ENCODE measurements at places on chromosomes 12 and 14. TPM values are rescaled to one million over a fixed set of nuclear protein-coding genes. Genes with fewer than 3 reads are reported as not detected.

DNA sequence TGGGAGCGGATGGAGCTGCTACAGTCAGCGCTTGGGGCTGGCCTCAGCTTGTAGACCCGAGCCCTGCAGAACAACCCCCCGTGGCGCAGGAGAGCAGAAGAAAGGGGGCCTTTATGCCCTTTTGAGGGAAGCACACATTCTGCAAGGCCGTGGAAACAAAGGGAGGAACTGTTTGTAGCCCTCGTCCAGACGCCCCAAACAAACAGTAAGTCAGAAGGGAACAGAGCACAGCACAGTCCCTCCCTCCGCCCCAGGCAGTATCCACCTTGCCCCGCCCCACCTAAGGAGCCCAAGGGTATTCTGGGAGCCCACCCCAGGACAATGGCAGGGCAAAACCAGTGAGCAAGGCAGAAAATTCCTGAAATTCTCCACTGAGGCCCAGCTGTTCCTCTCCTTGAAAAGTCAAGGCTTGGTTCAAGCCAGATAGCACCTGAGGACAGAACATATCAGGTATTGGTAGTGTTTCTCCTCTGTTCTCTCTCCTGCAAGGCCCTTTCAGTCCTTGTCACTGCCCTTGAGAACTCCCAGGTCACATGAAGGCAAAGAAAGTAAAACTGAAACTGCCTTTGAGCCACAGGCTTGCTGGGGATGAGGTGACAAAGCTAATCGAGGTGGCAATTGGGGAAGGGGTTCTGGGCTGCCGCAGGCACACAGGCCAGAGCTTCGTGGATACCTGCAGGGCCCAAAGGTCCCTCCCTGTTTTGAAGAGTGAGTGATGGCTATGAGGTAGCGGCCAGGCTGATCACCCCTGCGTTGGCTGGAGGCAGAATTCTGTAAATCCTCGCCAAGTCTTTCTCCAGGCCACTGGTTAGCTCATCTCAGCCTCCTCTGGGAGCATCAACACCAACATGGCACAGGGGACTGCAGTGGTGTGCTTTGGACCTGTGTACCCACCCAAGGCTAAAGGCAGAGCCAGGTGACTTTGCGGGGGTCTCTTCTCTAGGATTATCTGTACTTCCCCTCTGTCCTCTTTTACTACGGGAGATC, 499 bp downstream of the DGLUCY start:
- peak; percentile 81 for DNase-seq
- no peaks in the 10 kb centered on the region for H3K36me3 ChIP-seq
- peak overlapping the region; percentile 91 for H3K27ac ChIP-seq

- H3K36me3 ChIP-seq, result no peaks in the 10 kb centered on the region
- no peak for DNase-seq
- no peaks in the 10 kb centered on the region for H3K27me3 ChIP-seq
- no peak overlapping the region for H3K27ac ChIP-seq
Observed at GRCh38 chr14:92622311-92622710, 108.7 kb downstream of the RIN3 start.

GRCh38 chr12:111268738-111269572, 99.9 kb downstream of the PHETA1 start:
- H3K27me3 ChIP-seq, result no peaks in the 10 kb centered on the region
- no peak overlapping the region for H3K27ac ChIP-seq
- no peaks in the 10 kb centered on the region for H3K4me1 ChIP-seq
- no peaks in the 10 kb centered on the region for H3K36me3 ChIP-seq
- no peak for DNase-seq
- no peak overlapping the region for H3K4me3 ChIP-seq

- no peaks in the 10 kb centered on the region for H3K4me1 ChIP-seq
- no peak overlapping the region for H3K27ac ChIP-seq
Observed at GRCh38 chr12:54605138-54605970, 16.9 kb upstream of the PPP1R1A start.

GRCh38 chr14:75711796-75712211, 50.8 kb downstream of the TTLL5 start:
- H3K27ac ChIP-seq, result peak overlapping the region; percentile 64
- peak; percentile 39 for DNase-seq
- H3K27me3 ChIP-seq, result no peaks in the 10 kb centered on the region
- no peak overlapping the region for H3K4me3 ChIP-seq
- peaks cover 3% of the 10 kb centered on the region for H3K36me3 ChIP-seq

GRCh38 chr12:42135259-42135814, 9.3 kb downstream of the GXYLT1 start:
- no peaks in the 10 kb centered on the region for H3K27me3 ChIP-seq
- no peak overlapping the region for H3K27ac ChIP-seq
- DNase-seq, result no peak
- no peaks in the 10 kb centered on the region for H3K36me3 ChIP-seq
- peaks cover 8% of the 10 kb centered on the region for H3K4me1 ChIP-seq

GRCh38 chr12:4322726-4323125, 1.7 kb downstream of the TIGAR start:
- peaks cover 24% of the 10 kb centered on the region for H3K4me1 ChIP-seq
- DNase-seq, result no peak
- no peaks in the 10 kb centered on the region for H3K27me3 ChIP-seq
- H3K4me3 ChIP-seq, result no peak overlapping the region
- H3K27ac ChIP-seq, result no peak overlapping the region

DNA sequence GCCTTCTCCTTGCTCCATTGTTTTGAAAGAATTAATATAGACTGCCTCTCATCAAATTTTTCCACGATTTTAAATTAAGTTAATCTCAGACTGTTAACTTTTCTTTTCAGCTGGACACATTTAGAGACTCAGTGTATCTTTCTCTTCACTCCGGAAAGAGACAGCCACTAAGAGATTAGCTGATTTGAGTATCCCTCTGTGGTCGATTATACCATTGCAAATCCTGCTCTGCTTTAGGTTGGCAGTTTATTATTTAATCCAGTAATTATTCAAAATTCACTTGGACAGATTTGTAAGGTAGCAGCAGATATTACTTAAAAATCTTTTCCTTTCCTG, 588 bp upstream of the TWF1 start:
- peak overlapping the region; percentile 43 for H3K4me3 ChIP-seq
- H3K4me1 ChIP-seq, result peaks cover 19% of the 10 kb centered on the region
- H3K27me3 ChIP-seq, result no peaks in the 10 kb centered on the region
- DNase-seq, result no peak

DNA sequence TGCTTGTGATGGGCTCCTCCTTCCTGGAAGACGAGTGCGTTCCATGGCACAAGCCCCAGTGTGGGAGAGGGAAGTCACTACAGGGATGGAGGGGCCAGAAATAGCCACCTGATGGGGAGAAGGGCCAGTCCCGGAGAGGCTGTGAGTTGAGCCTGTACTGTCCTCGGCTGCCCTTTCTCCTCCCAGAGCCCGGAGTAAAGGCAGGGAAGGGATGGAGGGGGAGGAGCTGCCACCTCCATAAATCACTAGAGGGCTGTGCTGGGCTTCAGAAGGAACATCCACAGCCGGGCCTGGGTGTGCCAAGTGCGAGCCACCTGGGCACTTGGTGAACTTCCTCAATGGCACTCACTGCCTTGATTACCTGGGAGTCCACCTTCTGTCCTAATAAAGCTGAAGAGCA, 110.1 kb downstream of the RBM19 start:
- DNase-seq, result no peak
- no peak overlapping the region for H3K27ac ChIP-seq
- no peaks in the 10 kb centered on the region for H3K4me1 ChIP-seq
- no peaks in the 10 kb centered on the region for H3K27me3 ChIP-seq

GRCh38 chr12:107026806-107027635, 40.1 kb upstream of the MTERF2 start:
- H3K27me3 ChIP-seq, result no peaks in the 10 kb centered on the region
- H3K4me1 ChIP-seq, result peaks cover 6% of the 10 kb centered on the region
- no peaks in the 10 kb centered on the region for H3K36me3 ChIP-seq

DNA sequence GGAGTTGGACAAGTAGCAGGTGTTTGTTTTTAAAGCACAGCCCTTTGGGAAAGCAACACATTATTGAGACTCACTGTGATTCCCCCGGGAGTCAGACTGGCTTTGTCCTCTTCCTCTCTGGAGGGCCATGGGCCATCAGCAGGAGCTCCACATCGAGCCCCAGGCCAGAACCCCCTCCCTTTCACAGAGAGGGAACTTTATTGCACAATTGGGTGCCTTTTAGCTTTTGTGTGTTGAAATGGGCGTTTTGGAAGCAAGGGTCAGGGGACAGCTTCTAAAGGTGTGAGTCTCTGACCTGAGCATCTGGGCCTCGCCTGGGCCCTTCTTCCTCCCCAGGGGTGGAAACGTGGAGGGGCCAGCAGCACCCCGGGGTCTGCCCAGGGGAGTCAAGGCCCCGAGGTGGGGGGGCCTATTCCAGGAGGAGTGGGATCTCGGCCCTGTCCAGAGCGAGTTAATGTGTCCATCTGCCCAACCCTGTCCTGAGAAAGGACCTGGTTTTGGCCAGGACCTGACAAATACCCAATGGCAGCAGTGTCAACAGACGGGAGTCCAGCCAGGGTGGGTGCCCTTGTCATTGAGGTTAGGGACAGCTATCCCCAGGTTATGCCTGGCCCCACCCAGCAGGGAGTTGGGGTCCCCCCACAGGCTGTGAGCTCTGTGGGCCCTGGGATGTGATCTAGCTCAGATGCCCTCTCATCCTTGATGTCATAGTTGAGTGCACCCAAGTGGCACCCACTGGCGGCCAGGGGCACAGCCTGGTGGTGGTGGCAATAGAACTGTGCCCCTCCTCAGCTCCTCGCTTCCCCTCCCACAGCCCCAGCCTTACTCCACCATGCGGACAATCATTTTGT, 37.1 kb downstream of the SLC8B1 start:
- H3K4me3 ChIP-seq, result no peak overlapping the region
- no peaks in the 10 kb centered on the region for H3K27me3 ChIP-seq
- H3K4me1 ChIP-seq, result peaks cover 24% of the 10 kb centered on the region
- H3K27ac ChIP-seq, result peak overlapping the region; percentile 78

DNA sequence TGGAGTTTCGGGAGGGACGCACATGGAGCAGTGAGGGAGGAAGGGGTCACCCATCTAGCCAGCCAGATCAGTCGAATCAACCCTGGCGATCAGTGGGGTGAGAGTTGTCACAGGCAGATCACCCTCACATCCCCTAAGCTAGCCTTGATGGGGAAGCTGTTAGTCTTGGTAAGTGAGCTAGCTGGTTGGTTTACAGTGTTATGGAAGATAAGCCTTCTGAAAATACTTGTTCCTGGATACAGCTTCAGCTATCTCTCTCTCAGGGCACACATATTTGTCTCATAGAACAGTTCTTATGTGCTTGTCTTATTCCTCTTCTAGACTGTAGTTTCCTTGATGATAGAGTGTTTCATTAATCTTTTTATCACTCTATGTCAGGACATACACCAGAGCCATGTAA, 26.2 kb upstream of the MANSC4 start:
- H3K4me1 ChIP-seq, result no peaks in the 10 kb centered on the region
- no peak overlapping the region for H3K4me3 ChIP-seq
- no peaks in the 10 kb centered on the region for H3K27me3 ChIP-seq
- no peak for DNase-seq
- H3K27ac ChIP-seq, result no peak overlapping the region

DNA sequence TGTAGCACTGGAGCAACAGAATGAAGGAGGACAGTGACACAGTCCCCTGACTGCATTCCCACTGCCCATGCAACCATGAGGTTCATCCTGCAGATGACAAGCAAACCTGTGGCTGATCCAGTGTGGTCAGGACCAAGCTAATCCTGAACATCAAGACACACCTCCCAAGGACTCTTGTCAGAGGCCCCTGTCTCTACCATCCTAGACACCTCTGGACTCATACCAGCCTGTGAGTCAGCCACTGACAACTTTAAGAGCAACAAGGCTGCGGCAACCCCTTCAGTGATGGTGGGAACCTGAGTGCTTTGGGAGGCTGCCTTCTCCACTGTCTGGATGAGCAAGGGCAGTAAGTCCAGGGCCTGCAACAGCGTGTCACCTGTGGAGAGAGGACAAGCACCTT, 24.6 kb downstream of the GCN1 start:
- H3K4me3 ChIP-seq, result no peak overlapping the region
- no peak overlapping the region for H3K27ac ChIP-seq
- H3K4me1 ChIP-seq, result no peaks in the 10 kb centered on the region
- peaks cover 25% of the 10 kb centered on the region for H3K36me3 ChIP-seq

DNA sequence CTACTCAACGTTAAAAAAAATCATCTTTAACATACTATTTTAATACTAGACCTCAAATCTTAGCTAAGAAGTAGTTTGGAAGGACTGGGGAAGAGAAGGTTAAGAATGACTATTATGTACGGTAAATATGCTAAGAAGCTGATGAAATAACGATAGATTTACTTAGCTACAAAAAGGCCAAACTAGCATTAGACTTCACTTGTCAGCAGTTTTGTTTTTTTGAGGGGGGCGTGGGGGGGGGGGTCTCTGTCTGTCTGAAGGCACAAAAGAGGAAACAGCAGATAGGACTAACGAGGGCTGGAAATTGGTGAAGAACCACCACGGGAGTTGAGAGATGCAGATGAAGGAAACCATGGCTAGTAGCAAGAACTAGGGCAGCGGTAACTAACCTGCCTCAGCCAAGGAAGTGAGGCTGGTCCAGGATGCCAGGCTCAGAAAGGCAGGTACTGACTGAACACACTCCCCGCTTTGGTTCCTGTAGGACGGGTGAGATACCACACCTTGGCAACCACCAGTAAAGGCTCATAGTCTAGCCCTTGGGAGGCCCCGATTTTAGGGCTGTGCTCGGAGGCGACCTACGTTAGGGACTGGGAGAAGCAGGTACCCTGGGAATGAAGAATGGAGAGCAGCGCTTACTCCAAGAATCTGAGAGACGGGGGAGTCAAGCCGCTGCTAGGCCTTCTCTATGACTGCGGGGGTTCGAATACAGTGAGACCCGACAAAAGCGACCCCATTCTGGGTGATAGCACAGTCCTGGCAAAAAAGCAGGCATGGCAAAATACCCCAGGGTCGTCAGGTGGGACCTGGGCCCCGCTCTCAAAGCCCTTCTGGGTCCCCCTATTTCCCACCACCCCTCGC, 675 bp downstream of the NEDD8 start:
- H3K4me3 ChIP-seq, result peak overlapping the region; percentile 71
- H3K27ac ChIP-seq, result peak overlapping the region; percentile 91
- peaks cover 28% of the 10 kb centered on the region for H3K4me1 ChIP-seq
- no peak for DNase-seq
- H3K27me3 ChIP-seq, result no peaks in the 10 kb centered on the region

GRCh38 chr12:5377997-5378592, 53.8 kb upstream of the NTF3 start:
- H3K27ac ChIP-seq, result no peak overlapping the region
- no peaks in the 10 kb centered on the region for H3K4me1 ChIP-seq
- no peaks in the 10 kb centered on the region for H3K36me3 ChIP-seq
- no peak overlapping the region for H3K4me3 ChIP-seq
- no peak for DNase-seq

DNA sequence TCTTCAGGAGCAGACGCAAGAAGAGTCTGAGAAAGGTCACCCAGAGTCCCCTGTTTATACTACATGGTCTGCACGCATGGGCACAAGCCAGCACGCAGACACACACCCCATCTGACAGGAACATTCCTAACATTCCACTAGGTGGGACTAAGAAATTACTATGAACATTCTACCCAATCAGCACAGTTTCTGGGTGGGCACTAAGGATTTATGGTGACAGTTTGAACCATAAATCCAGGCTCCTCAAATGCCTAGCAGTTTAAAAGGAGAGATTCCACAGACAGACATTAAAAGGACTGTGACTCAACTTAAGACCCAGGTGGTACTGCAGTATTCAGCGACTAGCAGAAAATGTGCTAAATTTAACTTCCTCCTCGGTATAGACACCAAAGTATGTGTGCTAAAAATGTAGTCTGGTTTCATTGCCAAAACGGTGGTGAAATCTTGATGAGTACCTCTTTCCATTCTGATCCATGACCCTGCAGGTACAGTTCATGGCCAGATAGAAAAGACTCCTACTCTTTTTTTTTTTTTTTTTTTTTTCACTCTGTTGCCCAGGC, 16.2 kb downstream of the ABHD4 start:
- no peaks in the 10 kb centered on the region for H3K27me3 ChIP-seq
- peaks cover 27% of the 10 kb centered on the region for H3K36me3 ChIP-seq
- peaks cover 7% of the 10 kb centered on the region for H3K4me1 ChIP-seq
- no peak for DNase-seq
- peak overlapping the region; percentile 20 for H3K27ac ChIP-seq
- H3K4me3 ChIP-seq, result no peak overlapping the region

DIP2B gene
- total RNA-seq, result 54.5 TPM

GARIN6 gene
- not detected for total RNA-seq

CLSTN3 gene
- total RNA-seq, result 33.6 TPM

IL25 gene
- not detected for total RNA-seq

DPPA3 gene
- total RNA-seq, result not detected
